ENCODE measurements at places on chromosomes 7 and 10. TPM values are rescaled to one million over a fixed set of nuclear protein-coding genes. Genes with fewer than 3 reads are reported as not detected.

Gene CTAGE15
- not detected for polyA plus RNA-seq

Gene GGCT
- polyA plus RNA-seq: 79.6 TPM

Gene OPALIN
- not detected for polyA plus RNA-seq

Gene SPDYE8
- not detected for polyA plus RNA-seq

Gene ABCA13
- polyA plus RNA-seq: not detected

Gene TAS2R40
- not detected for polyA plus RNA-seq

Gene SLC16A9
- 0.04 TPM for polyA plus RNA-seq

Gene GTF2I
- polyA plus RNA-seq: 146 TPM
